ENCODE measurements at places on chromosomes 3 and 15.

GRCh38 chr3:158819282-158819681 is 17.4 kb downstream of the MFSD1 start:
- DNase-seq = no peak

- DNase-seq = no peak
Observed at GRCh38 chr3:186882150-186882524, 39.6 kb downstream of the ADIPOQ start.

DNA sequence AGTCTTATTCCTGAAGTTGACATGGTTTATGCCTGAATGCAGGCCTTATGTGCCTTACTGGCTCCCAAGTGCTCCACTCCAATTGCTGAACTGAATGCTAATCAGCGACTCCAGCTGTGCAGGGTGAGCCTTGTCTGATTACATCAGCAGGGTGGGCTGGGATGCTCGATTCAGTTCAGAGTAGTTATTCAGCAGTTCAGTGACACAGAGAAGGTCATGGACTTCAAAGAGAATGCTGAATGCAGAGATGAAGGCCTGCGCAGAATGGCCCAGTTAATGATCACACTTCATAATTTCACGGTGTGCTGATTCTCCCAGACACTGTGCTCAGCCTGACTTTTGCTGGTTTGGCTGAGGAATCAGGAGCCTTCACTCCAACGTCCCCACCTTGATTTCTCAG is 63.6 kb downstream of the CLDN1 start:
- no peak for DNase-seq

- no peak for DNase-seq
Observed at GRCh38 chr3:176310641-176311040, 886.6 kb downstream of the TBL1XR1 start.

GRCh38 chr15:47432826-47433225 is 284.5 kb upstream of the SEMA6D start:
- no peak for DNase-seq

GRCh38 chr3:184366619-184367289 is 5.2 kb downstream of the POLR2H start:
- DNase-seq = no peak

DNA sequence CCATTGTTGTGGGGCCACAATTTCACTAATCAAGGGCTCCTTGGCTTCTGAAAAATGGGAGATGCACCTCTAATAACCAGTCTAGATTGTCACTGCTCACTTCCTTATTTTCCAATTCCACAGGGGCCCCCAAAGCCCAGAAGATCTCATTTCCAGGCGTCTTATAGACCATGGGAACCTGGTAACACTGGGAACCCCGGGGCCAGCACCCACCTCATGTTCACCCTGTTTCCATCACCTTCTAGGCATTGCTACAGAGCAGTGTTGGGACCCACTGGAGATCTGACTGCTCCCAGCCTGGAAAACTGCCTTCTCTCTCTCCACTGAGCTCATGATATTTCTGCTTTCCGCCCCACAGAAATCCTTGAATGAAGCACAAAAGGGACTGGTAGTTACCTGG is 61.5 kb downstream of the TFRC start:
- no peak for DNase-seq

DNA sequence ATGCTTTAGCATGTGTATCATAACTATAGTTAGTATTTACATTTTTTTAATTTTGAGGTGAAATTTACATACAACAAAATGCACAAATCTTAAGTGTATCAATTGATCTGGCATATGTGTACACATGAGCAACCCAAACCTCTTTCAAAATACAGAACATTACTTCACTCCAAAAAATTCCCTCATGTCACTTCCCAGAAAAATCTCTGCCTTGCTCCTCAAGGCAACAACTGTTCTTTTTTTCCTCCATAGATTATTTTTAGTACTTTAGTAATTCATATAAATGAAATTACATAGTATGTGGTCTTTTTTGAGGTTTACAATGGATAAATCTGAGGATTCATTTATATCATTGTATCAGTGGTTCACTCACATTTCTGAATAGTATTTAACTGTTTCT is 84.9 kb downstream of the TRIM42 start:
- no peak for DNase-seq

DNA sequence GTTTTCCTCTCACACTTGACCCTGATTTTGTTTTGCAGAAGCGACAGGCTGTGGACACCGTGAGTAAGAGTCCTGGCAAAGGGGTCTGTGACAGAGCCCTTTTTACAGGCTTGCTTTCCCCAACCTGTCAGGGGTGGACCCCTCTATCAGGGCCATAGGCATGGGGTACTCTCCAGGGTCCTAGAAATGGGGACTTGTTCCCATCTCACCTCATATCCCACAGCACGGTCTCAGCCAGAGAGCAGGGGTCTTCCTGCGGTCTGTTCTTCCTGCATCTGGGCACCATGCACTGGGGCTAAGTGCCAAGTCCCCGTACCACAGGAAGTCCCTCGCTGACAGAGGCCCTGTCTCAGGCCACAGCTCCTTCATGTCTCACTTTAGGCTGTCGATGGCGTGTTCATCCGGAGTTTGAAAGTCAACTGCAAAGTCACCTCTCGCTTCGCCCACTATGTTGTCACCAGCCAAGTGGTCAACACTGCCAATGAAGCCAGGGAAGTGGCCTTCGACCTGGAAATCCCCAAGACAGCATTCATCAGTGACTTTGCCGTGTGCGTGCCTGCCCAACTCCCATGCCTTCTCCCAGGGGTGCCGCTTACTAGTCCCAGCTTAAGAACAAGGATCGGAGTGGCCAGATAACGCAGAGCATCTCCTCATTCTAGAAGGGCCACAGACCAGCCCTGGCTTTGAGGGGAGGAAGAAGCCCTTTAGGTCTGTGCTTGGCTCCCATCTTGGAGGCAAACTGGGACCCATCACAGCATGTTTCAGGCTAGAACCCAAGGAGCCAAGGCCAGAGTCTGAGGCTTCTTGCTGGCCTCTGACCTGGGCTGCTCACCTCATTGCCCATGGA is 783 bp downstream of the ITIH1 start:
- no peak for DNase-seq

DNA sequence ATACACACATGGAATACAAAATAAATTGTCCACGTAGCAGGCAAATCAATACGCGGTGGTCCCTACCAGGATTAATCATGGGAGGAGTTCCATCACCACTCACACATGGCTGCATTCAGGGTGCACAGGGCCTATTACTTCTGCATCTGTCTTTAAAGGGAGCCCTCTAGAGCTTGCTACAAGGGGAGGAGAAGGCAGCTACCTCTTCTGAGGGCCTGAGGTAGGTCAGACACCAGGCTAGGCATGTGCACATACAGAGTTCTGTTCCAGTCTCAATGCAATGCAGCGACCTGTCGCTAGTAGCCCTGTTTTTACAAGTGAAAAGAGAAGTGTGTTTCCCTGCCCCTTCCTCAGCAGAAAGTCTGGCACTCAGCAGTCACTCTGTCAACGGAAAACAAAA is 102.7 kb downstream of the ROBO2 start:
- no peak for DNase-seq

DNA sequence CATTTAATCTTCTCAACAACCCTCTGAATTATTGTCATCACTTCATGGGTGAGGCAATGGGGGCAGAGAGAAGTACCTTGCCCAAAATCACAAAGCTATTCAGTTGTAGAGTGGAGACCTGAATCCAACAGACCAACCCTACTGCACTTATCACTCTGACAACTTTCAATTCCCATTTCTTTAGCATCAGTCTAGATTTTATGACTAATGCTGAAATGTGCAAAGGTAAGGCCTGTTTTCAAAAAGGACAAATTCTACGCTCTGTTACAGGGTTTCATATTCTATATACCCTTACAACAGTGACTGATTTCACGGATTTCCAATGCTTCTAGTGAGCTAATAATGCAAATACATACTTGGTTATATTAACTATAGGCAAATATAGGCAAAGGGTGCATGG is 286.0 kb downstream of the ADAMTS17 start:
- DNase-seq = no peak

- no peak for DNase-seq
Observed at GRCh38 chr3:76638006-76638405, 401.9 kb upstream of the ROBO2 start.

- DNase-seq = no peak
Observed at GRCh38 chr15:74257105-74257504, 21.0 kb downstream of the CCDC33 start.

DNA sequence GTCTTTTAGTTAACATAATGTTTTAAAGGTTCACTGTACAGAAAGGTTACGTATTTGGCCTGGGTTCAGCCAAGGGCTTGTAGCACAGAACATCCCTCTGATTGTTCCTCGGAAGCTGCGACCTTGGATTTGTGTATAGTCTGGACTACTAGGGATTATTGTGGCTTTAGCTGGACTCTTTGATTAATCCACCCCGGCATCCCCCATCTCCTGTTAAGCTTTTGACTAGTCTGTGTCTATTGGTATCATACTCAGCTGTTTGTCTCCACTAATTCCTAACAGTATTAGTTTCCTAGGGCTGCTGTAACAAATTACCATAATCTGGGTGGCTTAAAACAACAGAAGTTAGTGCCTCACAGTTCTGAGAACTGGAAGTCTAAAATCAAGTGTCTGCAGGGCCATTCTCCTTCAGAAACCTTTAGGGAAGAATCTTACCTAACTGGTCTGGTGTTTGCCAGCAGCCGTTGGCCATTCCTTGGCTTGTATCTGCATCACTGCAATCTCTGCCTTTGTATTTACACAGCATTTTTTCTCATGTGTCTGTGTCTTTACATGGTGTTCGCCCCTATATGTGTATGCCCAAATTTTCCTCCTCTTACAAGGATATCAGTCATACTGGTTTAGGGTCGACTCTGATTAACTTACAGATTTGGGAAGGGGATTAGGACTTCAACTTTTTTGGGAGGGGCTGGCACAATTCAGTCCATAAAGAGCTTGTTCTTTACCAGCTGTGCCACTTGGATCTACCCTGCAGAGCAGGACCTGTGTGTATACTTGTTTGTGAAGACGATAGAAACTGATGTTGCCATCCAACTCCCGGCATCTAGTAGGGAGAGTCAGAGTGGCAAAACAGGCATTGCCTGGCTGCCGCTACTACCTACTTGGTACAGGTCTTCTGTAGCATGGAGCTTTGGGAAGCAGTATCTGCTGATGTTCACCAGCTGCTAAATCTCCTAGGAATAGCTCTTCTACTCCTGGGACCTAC is 117.8 kb downstream of the UBE2E2 start:
- no peak for DNase-seq

GRCh38 chr3:31067004-31067403 is 172.5 kb upstream of the GADL1 start:
- DNase-seq = no peak

GRCh38 chr3:38397320-38397719 is 50.7 kb downstream of the XYLB start:
- peak; percentile 7 for DNase-seq

DNA sequence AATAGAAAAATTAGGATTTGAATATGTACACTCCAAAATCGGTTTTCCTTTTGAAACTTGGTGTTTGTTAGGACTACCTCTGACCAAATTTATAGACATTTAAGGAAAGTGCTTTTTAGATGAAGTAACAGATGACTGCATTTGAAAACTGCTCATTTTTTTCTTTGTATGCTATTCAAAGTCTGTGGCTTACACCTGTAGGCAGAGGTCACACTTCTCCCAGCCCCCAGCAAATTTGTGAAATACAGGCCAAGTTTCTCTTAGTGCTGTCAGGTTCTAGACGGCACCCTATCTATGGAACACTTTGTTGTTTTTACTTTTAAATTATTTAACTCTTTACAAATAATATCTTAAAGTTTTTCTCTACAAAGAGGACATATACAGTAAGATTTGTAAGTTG is 100.8 kb upstream of the C15orf61 start:
- no peak for DNase-seq

DNA sequence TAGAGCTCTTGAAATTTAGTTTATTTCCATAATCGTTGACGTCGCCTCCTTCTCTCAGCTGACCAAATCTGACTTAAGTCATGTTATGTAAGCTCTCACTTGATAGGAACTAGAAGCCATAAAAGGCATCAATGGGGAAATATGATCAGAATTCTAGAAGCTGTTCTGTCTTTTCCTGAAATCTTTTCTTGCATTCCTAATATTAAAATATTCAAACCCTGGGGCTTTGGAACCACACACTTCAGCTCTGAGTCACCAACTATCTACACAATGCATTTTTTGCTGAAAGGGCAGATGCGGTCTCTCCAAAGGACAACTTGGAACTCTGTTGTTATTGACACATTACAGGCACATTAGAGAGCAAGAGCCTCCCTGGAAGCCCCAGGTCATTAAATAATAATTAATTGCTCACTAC is 91.3 kb downstream of the LARS2 start:
- DNase-seq = no peak

GRCh38 chr15:61527836-61528580 is 298.9 kb upstream of the RORA start:
- DNase-seq = no peak

DNA sequence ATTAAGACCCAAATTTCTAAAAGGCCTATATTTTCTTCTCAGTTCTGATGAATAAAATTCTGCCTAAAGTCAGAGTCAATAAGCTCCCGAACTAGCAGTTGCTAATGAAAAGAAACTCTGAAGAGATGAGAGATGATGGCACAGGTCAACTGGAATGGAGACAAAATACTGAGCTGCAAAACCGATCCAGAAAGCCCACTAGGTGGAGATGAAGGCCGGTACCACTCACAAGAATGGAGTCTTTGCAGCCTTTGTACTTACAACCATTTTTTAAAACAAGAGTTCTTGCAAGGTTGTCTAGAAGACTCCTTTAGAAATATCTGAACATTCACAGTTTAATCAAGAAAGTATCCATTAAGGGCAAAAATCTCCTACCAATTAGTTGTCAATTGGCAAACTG is 119.9 kb upstream of the TJP1 start:
- no peak for DNase-seq

DNA sequence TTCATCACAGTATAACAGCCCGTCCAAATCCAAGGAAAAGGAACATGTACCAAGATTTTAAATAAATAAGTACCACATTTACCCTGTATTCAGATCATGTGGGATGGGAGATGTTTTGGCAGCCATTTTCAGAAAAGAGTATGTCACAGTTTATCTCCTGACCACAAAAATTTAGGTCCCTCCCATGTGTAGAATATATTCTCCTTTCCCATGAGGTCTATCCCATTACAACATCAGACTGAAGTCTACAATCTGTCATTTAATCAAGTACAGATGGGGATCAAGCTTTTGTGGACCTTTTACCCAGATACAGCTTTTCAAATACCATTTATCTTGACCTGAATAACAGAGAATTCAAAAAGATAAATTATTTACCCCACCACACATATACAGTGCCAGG is 444.5 kb downstream of the PLOD2 start:
- no peak for DNase-seq

DNA sequence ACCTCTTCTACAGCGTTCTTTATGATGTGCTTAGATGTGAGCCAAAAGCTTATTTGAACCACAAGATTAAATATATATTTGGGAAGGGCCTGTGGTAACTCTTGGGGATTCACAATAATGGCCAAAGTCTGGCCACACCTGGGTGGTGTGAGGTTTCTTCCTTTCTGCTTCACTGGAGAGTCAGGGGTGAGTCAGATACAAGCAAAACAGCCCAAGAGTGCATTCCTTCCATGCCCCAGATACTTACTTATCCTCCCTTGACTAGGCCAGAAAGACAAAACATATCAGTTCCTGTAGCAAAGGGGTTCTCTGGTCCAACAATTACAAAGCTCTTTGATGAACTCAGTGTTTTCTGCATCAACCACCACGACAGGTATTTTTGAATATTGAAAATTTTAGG is 941 bp downstream of the ZBED2 start:
- no peak for DNase-seq
